ENCODE measurements at places on chromosomes 6 and 20.
A peak's percentile ranks its signal among the peaks of the same experiment; 100 is the strongest.

GRCh38 chr20:32521780-32522525, 63.2 kb downstream of the NOL4L start:
- peaks cover 4% of the 10 kb centered on the region for H3K4me1 ChIP-seq
- H3K4me3 ChIP-seq: no peak overlapping the region
- H3K27me3 ChIP-seq: no peaks in the 10 kb centered on the region
- H3K36me3 ChIP-seq: no peaks in the 10 kb centered on the region
- DNase-seq: peak; percentile 84
- H3K27ac ChIP-seq: no peak overlapping the region

DNA sequence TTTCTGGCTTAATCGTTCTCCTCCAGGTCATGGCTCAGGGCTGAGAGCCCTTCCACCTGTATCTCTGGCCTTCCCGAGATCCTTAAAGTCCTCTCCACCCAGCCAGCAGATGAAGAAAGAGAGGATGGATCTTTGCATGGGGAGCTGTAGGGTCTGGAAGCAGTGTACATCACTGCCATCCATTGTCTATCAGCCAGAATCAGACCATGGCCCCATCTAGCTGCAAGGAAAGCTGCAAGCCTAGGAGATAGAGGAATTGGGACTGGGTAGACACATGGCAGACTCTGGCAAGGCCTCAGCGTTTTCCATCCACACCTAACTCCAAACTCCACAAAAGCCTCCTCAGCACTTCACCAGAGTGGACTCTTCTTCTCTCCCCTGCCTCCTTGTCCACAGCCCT, 113.8 kb upstream of the MAFB start:
- no peak overlapping the region for H3K4me3 ChIP-seq
- no peak overlapping the region for H3K27ac ChIP-seq
- H3K27me3 ChIP-seq: peaks cover 18% of the 10 kb centered on the region
- no peaks in the 10 kb centered on the region for H3K4me1 ChIP-seq
- no peak for DNase-seq

- H3K27ac ChIP-seq: no peak overlapping the region
- H3K4me1 ChIP-seq: no peaks in the 10 kb centered on the region
- H3K4me3 ChIP-seq: no peak overlapping the region
Observed at GRCh38 chr6:20192625-20193024, 19.6 kb downstream of the MBOAT1 start.

GRCh38 chr6:52995913-52996645, 995 bp upstream of the GSTA4 start:
- no peaks in the 10 kb centered on the region for H3K36me3 ChIP-seq
- H3K27me3 ChIP-seq: no peaks in the 10 kb centered on the region
- H3K4me3 ChIP-seq: peak overlapping the region; percentile 5
- peak overlapping the region; percentile 98 for H3K27ac ChIP-seq
- peak; percentile 58 for DNase-seq

GRCh38 chr6:3026791-3027626, 27.3 kb downstream of the NQO2 start:
- peaks cover 17% of the 10 kb centered on the region for H3K4me1 ChIP-seq
- H3K36me3 ChIP-seq: no peaks in the 10 kb centered on the region
- DNase-seq: no peak
- no peak overlapping the region for H3K4me3 ChIP-seq
- H3K27me3 ChIP-seq: no peaks in the 10 kb centered on the region

DNA sequence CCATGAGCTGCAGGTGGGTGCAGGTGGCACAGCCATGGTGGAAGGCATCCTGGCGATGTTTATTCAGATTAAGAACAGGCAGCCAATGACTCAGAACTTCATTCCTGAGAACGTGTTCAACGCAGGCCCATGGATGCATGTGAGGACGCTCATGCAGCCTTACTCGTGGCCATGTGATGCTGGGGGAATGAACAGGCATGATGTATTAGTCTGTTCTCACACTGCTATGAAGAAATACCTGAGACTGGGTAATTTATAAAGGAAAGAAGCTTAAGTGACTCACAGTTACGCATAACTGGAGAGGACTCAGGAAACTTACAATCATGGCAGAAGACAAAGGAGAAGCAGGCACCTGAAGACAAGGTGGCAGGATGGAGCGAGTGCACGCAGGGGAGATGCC, 146.6 kb downstream of the RNASET2 start:
- DNase-seq: no peak
- H3K4me3 ChIP-seq: no peak overlapping the region
- H3K27ac ChIP-seq: no peak overlapping the region
- H3K36me3 ChIP-seq: no peaks in the 10 kb centered on the region
- no peaks in the 10 kb centered on the region for H3K27me3 ChIP-seq

GRCh38 chr20:3898639-3899038, 9.5 kb downstream of the PANK2 start:
- no peaks in the 10 kb centered on the region for H3K36me3 ChIP-seq
- no peaks in the 10 kb centered on the region for H3K27me3 ChIP-seq
- DNase-seq: no peak
- H3K27ac ChIP-seq: no peak overlapping the region

- no peaks in the 10 kb centered on the region for H3K36me3 ChIP-seq
- H3K4me1 ChIP-seq: no peaks in the 10 kb centered on the region
- no peak overlapping the region for H3K4me3 ChIP-seq
- DNase-seq: no peak
- H3K27me3 ChIP-seq: no peaks in the 10 kb centered on the region
- H3K27ac ChIP-seq: no peak overlapping the region
Observed at GRCh38 chr20:40519918-40520317, 169.1 kb downstream of the MAFB start.

DNA sequence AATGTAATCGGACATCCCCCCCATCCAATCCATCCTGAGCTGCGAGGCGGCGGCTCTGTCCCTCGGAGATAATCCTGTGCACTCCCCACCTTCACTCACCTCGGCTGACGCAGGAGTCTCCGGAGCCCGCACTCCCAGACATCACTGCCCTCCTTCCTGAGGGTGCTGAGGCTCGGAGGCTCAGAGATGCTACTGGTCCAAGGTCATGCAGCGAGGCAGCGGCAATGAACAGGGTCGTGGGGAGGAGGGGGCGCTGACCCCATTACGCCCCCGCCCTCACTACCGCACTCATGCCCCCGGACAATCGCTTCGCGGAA, 485 bp downstream of the ADISSP start:
- H3K4me3 ChIP-seq: peak overlapping the region; percentile 62
- no peaks in the 10 kb centered on the region for H3K27me3 ChIP-seq
- no peaks in the 10 kb centered on the region for H3K36me3 ChIP-seq
- H3K27ac ChIP-seq: peak overlapping the region; percentile 95

Measured in left lung (tissue), 14 donors.